ENCODE measurements at places on chromosomes 2 and 18.

GRCh38 chr2:33707312-33707711 lies 108.2 kb upstream of the FAM98A start:
- no peak for DNase-seq

- no peak for DNase-seq
These were observed 103.9 kb upstream of the ACVR1C start for GRCh38 chr2:157732596-157732995.

DNA sequence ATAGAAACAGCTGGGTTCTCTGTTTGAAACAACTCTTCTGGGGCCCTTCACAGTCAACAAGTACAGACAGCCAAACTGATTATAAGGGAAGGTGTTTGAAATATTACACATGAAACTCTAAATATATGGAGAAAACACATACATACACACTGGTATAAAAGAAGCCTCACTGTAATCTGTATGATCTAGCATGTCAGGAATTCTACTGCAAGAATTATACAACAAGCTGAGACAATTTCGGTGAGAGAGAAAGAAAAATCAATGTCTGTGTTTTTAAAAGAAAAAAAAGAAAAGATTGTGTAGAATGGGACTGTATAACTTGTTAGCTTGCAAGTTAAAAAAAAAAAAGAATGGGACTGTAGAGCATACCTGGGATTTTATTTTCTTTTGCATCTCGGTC lies 26.3 kb downstream of the IRS1 start:
- DNase-seq, result no peak

- no peak for DNase-seq
These were observed 122.3 kb upstream of the ITGA6 start for GRCh38 chr2:172305066-172305465.

- DNase-seq, result no peak
These were observed 14.3 kb downstream of the DSG2 start for GRCh38 chr18:31512203-31512764.

Data from stimulated activated effector memory CD8-positive, alpha-beta T cell treated with anti-CD3 and anti-CD28 coated beads, Interleukin-12 subunit alpha, Interleukin-12 subunit beta, amount 100 ng/mL, for 72 hours (primary cell).